Globus pallidus (tissue), 1 donor: ENCODE measurements at places on chromosomes 5 and 9.

DNA sequence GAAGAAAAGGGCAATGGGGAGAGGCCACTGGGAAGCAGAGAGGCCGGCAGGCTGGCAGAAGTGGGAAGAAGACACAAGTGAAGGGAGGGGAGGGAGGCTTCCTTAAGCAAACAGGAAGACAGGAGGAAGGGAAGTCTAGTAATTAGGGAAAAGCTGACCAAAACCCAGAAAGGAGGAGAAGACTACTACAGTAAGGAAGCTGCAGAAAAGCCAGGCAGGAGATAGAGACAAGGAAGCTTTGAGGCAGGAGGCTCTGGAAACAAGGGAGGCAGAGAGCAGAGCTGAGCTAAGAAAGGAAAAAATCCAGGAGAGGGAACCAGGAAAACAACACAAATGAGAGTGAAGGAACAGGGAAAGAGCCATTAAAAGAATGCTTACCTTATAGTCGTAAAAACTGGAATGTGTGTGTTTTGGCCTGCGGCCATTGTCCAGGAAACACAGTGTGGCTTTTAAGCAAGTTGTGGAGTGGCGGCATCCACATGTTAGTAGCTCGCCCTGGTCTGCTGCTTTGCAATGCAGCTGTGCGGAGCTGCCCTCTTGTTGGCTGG lies 317.1 kb upstream of the CLINT1 start:
- DNase-seq, result no peak

GRCh38 chr5:73663860-73664240 lies 37.9 kb downstream of the ARHGEF28 start:
- no peak for DNase-seq

- peak; percentile 7 for DNase-seq
These were observed 39.1 kb upstream of the MSH3 start for GRCh38 chr5:80615266-80615914.

- no peak for DNase-seq
These were observed 622.3 kb upstream of the PTPRD start for GRCh38 chr9:11235061-11235460.

GRCh38 chr5:68182094-68182493 lies 33.5 kb upstream of the PIK3R1 start:
- DNase-seq, result no peak
